ENCODE measurements at places on chromosomes 1 and 21.

- no peak for DNase-seq
Observed at GRCh38 chr1:77227381-77227780, 8.2 kb upstream of the PIGK start.

DNA sequence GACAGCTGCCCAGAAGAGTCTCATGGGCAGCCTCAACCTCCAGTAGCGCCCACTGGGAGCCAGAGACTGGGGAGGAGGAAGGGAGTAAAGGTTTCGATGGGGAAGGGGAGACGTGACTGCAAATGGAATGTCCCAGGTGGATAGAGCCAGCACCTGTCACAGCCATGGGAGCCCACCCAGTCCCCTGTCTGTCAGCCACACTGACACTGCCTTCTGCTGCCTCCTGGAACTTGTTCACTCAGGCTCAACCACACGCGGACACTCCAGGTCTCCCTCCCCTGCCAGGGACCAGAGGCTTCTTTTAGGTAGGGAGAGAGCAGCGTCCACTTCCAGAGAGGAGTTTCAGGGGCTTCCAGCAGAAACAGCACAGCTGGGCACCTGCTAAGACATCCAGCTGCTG is 346.3 kb downstream of the NPHP4 start:
- no peak for DNase-seq

DNA sequence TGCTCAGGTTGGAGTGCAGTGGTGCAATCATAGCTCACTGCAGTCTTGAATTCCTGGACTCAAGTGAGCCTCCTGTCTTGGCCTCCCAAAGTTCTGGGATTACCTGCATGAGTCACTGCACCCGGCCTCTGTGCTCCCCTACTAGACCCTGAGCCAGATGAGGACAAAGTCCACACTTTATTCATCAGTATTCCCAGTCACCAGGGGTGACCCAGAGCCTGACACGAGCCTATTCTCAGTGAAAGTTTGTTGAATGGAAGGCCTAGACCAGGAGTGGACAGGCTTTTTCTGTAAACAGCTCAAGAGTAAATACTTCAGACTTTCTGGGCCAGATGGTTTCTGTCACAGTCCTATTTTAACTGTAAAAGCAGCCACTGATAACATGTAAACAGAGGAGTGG is 68.2 kb downstream of the MAB21L3 start:
- no peak for DNase-seq

DNA sequence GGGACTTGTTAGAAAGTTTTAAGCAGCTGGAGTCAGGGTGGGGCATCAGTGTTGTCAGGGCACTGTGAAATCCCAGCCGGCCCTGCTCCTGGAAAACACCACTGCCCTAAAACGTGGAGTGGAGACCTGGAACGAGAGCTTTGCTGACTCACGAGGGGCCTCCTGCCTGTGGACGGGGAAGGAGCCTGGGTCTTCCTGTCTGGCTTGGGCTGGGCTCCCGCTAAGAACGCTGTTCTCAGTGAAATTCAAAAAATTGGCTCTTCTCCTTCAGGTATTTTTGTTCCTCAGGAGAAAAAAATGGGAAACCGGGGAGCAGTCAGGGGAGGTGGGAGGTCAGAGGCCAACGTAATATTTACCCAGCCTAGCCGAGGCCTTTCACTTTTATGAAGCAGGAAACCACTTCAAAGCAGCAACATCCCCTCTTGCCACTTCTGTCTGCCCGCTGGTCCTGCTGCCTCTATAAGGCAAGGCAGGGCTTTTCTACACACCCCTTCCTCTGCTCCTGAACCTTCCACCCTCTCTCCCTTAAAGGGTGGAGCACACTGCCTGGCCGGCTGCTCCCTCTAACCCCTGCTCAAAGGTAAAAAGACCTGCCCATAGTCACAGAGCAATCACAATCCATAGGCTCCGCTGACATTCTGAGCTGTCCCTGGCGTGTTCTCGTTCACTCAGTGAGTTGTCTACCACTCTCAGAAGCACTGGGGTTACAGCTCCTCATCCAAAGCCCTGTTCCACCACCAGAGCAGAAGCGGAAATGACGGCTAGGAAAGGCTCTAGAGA is 8.0 kb downstream of the PLXNA2 start:
- DNase-seq = peak; percentile 74

- DNase-seq = peak; percentile 48
Observed at GRCh38 chr1:218573925-218574324, 228.8 kb downstream of the TGFB2 start.

- peak; percentile 34 for DNase-seq
Observed at GRCh38 chr1:9867408-9868243, 42.4 kb downstream of the CTNNBIP1 start.

- no peak for DNase-seq
Observed at GRCh38 chr21:44458971-44459711, 3.8 kb downstream of the LRRC3 start.

DNA sequence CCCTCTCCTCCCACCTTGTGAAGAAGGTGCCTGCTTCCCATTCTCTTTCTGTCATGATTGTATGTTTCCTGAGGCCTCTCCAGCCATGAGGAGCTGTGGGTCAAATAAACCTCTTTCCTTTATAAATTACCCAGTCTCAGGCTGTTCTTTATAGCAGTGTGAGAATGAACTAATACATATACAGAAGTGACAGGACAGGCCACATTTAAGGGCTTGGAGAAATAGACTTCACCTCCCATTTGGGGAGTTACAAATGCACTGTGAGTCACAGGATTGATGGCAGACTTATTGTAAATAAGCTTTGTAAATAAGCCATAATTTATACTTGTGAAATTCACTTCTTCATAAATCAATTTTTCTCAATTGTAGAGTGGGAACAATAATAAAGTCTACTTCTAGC is 543.3 kb downstream of the LRRIQ3 start:
- DNase-seq = no peak

DNA sequence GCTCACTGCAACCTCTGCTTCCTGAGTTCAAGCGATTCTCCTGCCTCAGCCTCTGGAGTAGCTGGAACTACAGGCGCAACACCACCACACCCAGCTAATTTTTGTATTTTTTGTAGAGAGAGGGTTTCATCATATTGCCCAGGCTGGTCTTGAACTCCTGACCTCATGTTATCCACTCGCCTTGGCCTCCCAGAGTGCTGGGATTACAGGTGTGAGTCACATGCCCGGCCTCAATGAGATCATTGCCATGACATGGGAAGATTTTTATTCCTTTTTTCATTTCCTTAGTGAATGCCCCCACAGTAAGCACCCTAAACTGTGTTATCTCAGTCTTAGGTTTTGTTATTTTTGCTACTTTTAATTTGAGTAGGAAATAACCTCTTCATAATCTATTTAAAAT is 977.9 kb downstream of the BRINP3 start:
- DNase-seq = no peak

DNA sequence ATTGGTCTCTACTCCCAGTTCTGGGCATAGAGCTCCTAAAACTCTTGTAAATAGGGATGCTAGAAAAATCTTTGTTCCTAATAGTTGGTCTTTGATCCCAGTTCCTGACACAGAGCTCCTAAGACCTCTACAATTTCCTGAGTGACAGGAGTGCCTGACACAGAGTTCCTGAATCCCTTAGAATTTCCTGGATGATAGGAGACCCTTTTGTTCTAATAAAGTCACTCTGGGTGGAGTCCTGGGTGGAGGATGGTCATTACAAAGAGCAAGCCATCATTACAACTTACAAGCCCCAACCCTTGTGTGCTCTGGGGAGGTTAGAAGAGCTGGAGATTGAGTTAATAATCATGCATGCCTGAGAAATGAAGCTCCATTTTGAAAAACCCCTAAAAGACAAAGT is 58.4 kb downstream of the ZZZ3 start:
- DNase-seq = no peak

DNA sequence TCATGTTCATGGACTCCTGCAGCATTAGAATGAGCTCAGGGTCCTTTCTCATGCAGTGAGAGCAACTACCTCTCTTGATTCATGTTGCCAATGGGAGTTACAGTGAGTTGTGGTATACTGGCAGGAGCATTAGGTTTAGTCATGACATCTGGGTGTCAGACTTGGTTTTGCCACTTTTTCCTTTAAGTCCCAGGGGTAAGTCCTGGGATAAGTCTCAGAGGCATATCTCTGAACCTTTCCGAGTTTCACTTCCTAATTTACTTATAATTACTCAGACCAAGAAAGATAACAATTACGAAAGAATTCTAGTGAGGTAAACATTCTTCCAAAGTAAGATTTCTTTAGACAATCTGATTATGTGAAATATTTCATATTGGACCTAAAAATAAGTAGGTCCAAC is 606.0 kb downstream of the SMYD3 start:
- DNase-seq = no peak

DNA sequence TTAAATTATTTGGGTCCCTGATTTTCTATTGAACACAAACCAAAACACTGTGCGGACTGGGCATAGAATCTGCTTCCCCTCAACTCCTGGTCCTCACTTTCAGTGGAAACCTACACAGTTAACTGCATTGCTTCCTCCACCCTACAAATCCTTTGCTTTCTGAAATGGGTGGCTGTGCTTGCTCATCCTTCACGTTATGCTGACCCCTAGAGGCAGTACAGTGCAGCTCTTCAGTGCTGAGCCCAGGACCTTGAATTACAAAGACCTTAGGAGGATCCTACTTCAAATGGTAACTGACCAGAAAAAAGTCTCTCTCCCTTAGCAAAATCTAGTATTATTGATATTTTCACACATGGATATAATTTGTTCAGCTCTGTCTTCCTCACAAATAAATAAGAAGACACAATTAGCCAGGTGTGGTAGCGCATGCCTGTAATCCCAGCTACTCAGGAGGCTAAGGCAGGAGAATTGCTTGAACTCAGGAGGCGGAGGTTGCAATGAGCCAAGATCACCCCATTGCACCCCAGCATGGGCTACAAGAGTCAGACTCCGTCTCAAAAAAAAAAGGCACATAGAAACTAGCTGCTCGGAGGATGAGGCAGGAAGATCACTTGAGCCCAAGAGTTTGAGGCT is 63.4 kb upstream of the L1TD1 start:
- DNase-seq = peak; percentile 70

DNA sequence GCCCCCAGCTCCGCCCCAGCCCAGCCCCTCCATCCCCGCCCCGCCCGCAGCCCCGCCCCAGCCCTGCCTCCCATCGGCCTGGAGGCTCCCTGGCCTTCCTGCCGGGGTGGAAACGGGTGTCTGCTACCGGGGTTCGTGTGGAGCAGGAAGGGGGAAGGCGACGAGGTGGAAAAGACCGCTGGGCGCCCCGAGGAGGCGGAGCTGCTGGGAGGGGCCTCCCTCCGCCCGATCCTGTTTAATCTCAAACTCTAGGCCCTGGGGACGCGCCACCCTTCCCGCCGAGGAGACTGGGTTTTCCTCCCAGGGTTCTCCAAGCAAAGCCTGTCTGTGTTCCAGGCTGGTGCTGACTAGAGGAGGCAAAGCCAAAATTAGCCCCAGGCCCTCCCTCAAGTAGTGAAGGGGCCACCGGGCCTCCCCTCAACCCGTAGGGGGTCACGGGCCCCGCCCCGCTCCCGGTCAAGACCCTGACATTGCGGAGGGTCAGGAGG is 16.2 kb upstream of the TTLL10 start:
- peak; percentile 73 for DNase-seq

DNA sequence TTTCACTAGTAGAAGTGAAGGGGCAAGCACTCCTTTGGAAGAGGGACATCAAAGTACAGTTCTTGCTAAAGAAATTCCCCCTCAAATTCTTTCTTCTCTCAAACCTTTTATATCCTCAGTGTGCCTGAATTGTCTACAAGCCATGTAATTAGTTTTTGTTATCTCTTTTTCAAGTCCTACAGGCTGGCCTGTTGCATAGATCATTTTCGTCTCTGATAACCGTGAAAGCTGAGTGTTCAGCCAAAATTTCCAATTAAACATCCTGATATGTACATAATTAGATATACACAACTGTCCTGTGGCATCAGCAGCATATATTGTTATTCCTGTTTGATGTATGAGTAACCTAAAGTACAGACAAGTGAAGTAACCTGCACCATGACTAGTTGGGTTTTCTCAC is 375.5 kb upstream of the ST6GALNAC5 start:
- no peak for DNase-seq

- no peak for DNase-seq
Observed at GRCh38 chr1:187715483-187715882, 886.7 kb downstream of the PLA2G4A start.

DNA sequence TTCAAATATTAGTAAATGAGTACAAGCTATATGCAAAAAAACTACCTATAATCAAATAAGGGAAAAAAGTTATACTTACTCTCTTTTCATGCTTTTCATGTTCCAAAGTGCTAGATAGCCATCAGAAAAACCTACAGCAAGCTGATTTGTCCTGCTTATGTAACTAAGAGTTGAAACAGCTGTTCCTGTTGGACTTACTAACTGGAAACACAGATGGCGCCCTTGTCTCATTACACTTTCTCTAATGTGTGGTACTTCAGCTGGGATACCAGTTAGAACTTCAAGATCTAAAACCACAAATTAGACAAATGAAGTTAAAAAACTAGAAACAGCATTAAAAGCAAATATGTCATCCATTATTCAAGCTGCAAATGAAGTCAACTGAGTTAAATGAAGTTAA is 24.3 kb downstream of the AHCTF1 start:
- DNase-seq = peak; percentile 72

All from renal cortical epithelial cell (primary cell).